ENCODE measurements at places on chromosomes 4 and X. TPM values are rescaled to one million over a fixed set of nuclear protein-coding genes. Genes with fewer than 3 reads are reported as not detected.

- DNase-seq, result no peak
Measured at GRCh38 chr4:85734424-85734831, 259.5 kb downstream of the ARHGAP24 start.

GRCh38 chr4:17595471-17596005, 18.5 kb downstream of the LAP3 start:
- DNase-seq, result no peak

DNA sequence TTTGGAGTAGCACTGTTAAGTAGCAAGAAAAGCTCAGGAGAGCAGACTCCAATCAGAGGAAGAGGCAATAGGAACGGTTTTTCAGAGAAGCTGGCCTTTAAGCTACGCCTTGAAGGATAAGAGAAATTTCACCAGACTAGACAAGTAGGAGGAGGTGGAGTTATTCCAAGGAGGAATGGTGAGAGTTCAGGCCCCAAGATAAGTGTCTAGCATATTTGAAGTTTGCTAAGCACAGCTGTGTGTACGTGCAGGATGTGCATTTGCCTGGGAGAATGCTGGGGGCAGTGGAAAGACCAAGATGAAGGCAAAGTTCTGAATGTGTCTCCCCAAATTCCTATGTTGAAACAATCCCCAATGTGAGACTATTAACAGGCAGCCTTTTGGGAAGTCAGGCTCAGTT, 91.6 kb downstream of the SOWAHB start:
- no peak for DNase-seq

DNA sequence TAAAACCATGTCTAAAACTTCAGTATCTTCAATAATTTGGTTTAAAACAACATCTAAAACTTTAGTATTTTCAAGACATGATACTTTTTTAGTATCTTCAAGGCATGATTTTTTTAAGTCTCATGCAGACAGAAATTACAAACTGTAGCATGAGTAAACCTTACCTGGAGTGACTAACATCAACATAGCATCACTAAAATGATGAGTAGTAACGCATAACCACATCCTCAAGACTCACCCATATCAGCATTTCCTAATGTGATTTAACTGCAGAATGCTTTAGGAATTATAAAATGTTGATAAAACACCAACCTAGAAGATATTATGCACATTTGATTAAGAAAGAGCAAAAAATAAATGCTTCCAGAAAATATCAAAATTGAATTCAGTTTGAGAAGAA, 19.7 kb upstream of the EDNRA start:
- DNase-seq, result no peak

Gene DCAF16
- 30.2 TPM for total RNA-seq

GRCh38 chr4:25953740-25954139, 39.7 kb downstream of the SMIM20 start:
- DNase-seq, result no peak

DNA sequence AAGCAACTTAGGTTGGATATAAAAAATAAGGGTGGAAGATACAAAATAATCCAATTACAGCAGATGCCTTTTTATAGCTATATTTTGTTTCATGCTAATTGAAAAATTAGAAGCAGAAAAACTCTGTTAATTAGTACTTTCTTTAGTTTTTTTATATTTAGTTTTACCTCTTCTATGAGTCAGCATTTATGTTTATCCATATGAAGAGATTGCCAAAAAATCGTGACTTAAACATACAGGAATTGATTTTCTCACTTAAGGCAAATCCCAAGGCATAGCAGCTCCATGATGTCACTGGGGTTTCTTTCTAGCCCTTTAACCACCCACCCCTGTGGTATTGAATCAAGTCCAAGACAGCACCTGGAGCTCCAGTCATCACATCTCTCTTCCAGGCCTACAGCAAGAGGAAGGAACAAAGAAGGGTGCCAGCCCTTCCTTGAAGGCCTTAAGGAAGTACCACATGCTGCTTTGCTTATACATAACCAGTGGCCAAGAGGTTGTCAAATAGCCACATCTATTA, 365.8 kb upstream of the TENM3 start:
- DNase-seq, result no peak

Gene MAGEB17
- total RNA-seq, result not detected

Gene UBE2A
- total RNA-seq, result 98.0 TPM

Gene CFAP47
- 0.15 TPM for total RNA-seq

DNA sequence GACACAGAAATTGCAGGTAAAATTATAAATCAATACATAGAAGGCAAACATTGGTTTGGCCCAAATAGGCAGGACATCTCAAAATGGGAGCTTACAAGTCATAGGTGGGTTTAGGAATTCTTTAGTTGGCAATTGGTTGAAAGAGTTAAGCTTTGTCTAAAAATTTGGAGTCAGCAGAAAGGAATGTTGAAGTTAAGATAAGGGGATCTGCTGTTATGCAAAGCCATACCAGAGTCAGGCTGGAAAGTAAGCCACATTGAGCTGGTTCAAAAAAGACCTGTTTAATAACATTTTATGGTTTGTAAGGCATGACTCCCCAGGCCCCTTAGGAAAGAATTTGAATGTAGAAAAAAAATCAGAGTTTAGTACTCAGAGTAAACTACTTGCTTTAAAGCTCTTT, 92.6 kb downstream of the IL13RA2 start:
- no peak for DNase-seq

Gene PNMA6A
- 2.9 TPM for total RNA-seq

GRCh38 chr4:69025999-69026387, 70.3 kb upstream of the UGT2B7 start:
- DNase-seq, result no peak

Gene NOX1
- total RNA-seq, result 0.78 TPM

GRCh38 chr4:23135792-23136645, 443.3 kb downstream of the GBA3 start:
- DNase-seq, result peak; percentile 57

Gene DNAAF6
- not detected for total RNA-seq

Gene PPEF2
- not detected for total RNA-seq

Gene SATL1
- total RNA-seq, result 0.17 TPM

- no peak for DNase-seq
Measured at GRCh38 chrX:120428309-120428708, 40.8 kb downstream of the LAMP2 start.

DNA sequence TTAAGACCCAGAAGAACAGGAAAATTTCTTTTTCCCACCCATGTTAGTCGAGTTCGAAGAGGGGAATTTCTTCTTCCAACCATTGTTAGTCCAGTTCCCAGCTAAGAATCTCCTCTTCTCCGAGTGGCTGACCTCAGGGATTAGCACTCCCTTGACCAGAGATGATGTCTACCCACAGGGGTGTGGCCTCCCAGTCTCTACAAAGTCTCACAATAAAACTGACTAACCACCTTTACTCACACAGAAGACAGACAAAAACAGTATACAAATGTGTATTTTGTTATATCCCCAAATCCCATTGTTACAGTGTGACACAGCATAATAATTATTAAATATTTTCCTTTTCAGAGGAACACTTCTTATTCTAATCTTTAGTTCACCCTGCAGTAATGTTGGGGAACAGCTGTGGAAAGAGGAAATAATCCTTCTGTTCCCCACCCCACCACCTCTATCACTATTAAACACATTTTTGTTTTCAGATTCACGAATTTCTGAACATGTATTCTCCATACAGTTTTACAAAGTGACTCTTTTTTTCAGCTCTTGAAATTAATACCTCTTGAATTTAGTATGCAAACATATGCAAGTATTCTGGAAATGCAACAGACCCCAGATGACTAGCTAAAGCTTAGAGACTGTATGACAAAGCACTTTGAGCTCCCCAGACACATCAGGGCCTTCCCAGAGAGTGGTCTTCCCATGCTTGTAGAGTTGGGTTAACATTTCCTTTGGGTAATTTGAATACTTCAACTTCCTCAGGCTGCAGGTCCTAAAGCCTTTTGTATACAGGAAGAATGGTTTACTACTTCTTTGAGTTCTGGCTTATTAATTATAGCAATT, 62.5 kb upstream of the NFKB1 start:
- peak; percentile 62 for DNase-seq

Gene GABRA4
- not detected for total RNA-seq

Gene CHRDL1
- total RNA-seq, result not detected

DNA sequence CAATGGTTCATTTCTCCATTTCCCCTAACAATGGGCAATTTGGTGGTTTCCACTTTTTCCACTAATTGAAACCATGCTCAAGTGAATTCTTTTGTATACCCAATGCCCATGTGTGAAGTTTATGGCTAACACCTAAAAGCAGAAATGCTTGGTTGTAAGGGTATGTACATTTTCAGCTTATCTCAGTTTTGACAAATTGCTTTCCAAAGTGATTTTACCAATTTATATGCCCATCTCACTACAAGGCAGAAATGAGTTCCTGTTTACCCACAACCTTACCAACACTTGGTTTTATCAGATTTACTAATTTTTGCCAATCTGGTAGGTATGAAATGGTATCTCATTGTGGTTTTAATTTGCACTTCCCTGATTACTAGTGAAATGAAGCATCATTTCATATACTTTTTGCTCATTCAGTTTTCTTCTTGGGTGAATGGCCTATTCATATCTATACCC, 14.8 kb downstream of the GPR34 start:
- no peak for DNase-seq

Gene CTAG1A
- not detected for total RNA-seq

Gene HMX1
- total RNA-seq, result not detected

- DNase-seq, result no peak
Measured at GRCh38 chr4:16261313-16261878, 35.1 kb upstream of the TAPT1 start.

- DNase-seq, result no peak
Measured at GRCh38 chr4:91909963-91910362, 393.8 kb upstream of the GRID2 start.

DNA sequence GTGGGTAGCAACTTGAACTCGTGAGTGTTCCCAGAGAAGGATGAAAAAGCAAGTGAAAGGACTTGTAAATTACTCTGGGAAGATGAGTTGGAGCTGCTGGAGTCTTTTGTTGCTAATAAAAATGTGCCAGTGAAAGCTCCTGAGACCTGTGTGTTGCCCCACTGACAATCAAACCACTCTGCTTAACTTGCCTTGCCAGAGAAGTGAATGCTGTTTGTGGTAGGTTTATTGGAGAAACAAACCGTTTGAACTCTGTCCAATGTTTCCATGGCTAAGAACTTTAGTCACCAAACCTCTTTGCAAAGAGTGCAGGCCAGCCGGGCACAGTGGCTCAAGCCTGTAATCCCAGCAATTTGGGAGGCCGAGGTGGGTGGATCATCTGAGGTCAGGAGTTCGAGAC, 586.9 kb downstream of the PCDH7 start:
- DNase-seq, result no peak

- DNase-seq, result peak; percentile 8
Measured at GRCh38 chrX:132774010-132774714, 184.3 kb downstream of the HS6ST2 start.

- peak; percentile 26 for DNase-seq
Measured at GRCh38 chr4:75180790-75181776, 248.2 kb downstream of the PARM1 start.

Gene AMOT
- total RNA-seq, result 0.98 TPM

DNA sequence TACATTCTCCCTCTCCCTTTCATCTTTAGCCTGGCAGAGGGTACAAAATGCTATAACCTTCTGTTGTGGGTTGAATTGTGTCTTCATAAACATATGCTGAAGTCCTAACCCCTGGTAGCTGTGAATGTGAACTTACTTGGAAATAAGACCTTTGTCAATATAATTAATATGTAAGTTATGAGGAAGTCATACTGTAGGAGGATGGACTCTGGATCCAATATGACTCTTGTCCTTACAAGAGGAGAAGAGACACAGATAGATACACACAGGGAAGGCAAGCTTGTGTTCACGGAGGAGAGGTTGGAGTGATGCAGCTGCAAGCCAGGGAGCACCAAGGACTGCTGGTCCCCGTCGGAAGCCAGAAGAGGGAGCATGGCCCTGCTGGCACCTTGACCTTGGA, 94.7 kb downstream of the SLC2A9 start:
- no peak for DNase-seq

- DNase-seq, result no peak
Measured at GRCh38 chrX:35696760-35697234, 101.3 kb upstream of the MAGEB16 start.

Gene FAM9B
- total RNA-seq, result not detected

Gene TRIM61
- not detected for total RNA-seq

- peak; percentile 59 for DNase-seq
Measured at GRCh38 chr4:1559896-1560650, 124.0 kb downstream of the FAM53A start.

- DNase-seq, result no peak
Measured at GRCh38 chr4:125070861-125071260, 243.9 kb upstream of the FAT4 start.

DNA sequence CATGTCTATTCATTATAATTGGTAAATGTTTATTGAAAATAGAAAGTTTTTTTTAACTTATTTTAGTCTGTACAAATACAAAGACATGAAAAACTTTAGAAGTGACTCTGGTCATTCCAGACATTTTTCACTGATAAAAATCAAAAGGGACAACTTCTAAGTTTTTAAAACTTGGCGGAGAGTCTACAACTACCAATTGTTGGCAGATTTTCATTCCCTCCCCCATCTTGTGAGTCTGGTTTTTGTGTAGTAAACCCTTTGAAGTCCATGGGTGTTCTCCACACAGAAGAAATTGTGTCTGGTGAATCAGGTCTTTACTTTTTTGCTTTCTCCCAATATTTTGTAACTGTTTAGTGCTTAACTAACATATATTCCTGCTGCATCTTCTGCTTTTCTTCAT, 336.5 kb downstream of the PDGFC start:
- DNase-seq, result no peak

Gene F8A2
- total RNA-seq, result not detected

Gene CHM
- total RNA-seq, result 37.1 TPM

Gene SEPTIN11
- total RNA-seq, result 32.2 TPM

- DNase-seq, result no peak
Measured at GRCh38 chrX:11755724-11756123, 2.3 kb upstream of the MSL3 start.

DNA sequence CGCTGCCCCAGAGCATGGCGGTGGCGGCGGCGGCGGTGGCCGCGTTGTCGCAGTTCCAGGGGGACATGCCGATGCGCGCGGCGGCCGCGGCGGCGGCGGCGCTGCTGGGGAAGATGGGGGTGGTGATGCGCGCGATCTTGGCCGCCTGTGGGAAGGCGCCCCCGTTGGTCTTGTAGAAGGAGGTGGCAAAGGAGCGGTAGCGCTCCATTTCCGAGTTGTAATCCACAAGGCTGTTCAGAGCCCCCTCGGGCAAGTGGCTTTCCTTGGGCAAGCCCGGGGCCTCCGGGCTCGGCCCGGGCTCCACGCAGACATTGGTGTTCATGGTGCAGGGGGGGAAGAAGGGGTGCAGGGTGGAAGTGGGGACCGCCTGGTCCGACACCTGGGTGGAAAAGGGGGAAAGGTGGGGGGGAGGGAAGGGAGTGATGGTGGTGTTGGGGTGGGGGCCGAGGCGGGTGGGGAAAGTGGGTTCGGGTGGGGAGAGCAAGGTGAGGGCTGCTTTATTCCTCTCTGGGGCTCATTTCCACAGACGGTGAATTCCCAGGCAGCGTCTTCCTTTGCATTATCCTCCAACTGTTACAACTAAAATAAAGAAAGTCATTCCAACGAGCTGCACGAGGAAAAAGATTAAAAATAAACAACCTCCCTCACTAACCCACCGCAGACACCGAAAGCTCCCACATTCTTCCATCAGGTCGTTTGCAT, 3.1 kb downstream of the CXXC4 start:
- no peak for DNase-seq

Gene SLC25A14
- 15.8 TPM for total RNA-seq

GRCh38 chr4:74217365-74217764, 59.4 kb downstream of the MTHFD2L start:
- no peak for DNase-seq

GRCh38 chrX:7146703-7147412, 654 bp upstream of the STS start:
- DNase-seq, result no peak
